ENCODE measurements at places on chromosomes 11 and 22.

DNA sequence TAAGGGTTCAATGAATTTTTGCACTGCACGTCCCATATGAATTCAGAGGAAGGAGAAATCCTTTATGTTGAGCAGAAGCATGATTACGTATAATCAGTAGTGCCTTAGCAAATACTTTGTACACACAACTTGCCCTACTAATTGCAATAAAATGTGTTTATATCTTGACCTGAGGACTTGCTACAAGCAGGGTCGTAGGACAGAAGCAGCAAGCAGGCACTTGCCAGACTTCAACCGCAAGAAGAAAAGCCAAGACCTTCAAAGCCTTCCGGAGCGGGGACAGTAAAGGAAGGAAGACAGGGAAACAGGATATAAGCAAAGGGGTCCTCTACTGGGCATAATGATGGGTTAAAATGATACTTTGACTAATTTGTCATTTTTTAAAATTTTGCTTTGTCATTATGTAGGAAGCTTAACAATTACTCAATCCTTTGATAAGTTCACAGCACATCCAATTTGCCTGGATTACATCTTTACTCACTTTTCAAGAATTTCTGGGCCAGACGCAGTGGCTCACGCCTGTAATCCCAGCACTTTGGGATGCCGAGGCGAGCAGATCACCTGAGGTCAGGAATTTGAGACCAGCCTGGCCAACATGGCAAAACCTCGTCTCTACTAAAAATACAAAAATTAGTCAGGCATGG is 23.2 kb upstream of the UBASH3B start:
- no peak for DNase-seq

GRCh38 chr22:40654522-40655167 is 18.1 kb upstream of the MRTFA start:
- peak; percentile 34 for DNase-seq

- DNase-seq = no peak
Observed at GRCh38 chr11:119029340-119030028, 1.2 kb downstream of the SLC37A4 start.

- no peak for DNase-seq
Observed at GRCh38 chr11:20894296-20894695, 224.9 kb downstream of the NELL1 start.

GRCh38 chr11:44834846-44835245 is 108.1 kb downstream of the TSPAN18 start:
- no peak for DNase-seq

- peak; percentile 67 for DNase-seq
Observed at GRCh38 chr22:17781319-17782031, 7.2 kb upstream of the BID start.

GRCh38 chr22:17213976-17214375 is 5.3 kb downstream of the ADA2 start:
- no peak for DNase-seq

DNA sequence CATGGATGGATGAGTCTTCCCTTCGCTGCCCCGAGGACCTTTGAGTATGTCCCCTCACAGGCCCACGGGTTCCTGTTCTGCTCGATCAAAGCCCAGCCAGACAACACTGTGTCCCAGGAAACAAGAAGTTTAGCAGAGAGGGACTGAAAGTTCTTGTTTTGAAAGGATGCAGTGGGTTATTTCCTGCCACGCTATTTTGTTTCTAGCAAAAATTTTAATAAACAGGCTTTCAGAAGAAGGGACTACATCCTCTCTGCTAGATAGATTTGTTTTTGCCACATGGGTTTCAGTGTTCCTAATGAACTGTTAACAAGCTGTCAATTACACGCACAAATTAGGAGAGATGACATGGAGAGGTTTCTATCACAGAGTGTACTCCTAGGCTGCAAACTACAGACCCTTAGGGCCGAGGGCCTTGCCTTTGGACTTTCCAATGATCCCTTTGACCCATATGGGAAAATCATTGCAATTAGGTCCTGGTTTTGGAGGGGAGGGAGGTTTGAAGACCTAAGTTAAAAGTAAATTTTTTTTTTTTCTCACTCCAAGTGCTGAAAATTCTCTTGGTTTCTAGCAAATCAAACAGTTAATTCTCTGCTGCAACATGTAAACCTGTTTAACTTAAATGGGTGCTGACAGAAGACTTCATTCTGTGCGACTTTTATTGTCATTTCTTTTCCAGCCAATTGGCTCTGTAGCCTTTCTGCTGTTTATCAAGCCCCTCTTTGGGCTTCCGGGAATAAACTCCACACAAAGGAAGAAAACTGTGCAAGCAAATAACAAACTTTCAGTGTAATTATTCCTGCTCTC is 81.4 kb downstream of the RCN1 start:
- DNase-seq = no peak

DNA sequence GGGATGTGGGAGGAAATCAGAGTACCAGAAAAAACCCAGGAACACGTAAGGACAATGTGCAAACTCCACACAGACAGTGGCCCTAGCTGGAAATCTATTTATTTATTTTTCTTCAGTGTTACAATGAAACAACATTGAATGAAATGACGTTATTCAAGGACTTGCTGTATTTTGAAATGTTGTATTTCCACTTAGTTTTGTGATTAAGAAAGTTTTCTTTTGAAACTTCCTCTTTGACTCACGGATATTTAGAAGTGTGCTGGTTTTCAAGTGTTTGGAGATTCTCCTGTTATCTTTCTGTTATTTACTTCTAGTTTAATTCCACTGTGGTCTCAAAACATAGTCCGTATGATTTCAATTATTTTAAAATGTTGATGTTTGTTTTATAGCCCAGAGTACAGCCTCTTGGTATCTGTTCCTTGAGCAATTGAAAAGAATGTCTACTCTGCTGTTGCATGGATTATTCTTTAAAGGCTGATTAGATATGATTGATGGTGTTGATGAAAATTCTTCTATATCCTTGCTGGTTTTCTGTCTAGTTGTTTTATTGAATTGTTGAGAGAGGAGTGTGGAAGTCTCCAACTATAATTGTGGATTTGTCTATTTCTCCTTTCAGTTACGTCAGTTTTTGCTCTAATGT is 141.0 kb downstream of the ARHGAP20 start:
- no peak for DNase-seq

GRCh38 chr11:19201737-19202605 is at the start of gene CSRP3:
TSS of gene CSRP3 (minus strand) at chr11:19201983. CDS start at chr11:19192448, 9,535 bp downstream.
- DNase-seq = no peak

DNA sequence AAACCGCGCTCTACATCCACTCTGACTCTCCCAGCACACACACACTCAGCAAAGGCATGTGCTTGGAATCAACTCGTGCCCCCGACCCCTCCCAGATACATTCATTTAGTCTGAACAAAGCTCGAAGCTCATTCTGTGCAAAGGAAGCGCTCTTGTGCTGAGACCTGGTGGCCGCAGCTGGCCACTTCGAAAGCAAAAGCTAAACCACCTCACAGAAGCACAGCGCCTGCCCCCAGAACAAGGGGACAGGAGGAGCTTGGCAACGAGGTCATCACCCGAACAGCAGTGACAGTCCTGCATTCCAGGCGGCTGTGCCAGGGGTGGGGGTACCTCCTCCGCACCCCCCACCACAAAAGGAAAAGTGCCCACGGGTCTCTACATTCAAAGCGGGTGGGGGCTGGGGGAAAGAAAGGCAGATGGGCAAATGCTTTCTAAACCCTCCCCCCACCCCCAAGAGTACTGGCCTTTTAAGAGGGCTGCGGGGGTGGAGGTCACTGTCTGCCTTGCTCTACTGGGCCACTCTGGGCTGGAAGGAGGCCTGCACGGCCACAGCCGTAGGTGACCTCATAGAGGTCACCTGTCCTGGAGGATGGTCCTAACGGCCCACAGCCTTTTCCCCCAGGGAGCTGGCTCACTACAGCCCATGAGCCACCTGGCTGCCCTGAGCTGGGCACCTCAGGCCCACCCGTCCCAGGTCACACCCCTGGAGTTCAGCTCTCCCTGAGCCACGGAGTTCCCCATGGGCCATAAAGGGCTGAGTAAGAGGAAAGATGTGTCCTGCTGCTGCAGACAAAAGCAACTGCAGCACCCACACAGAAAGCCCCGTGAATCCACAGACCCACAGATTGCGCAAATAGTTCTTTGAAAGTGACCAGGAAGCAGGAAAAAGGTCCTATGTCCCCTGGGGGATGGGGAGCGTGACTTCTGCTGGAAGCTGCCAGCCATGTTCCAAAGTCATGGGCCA is 21.3 kb downstream of the CBX7 start:
- no peak for DNase-seq

GRCh38 chr22:29352778-29353177 is 35.6 kb downstream of the AP1B1 start:
- no peak for DNase-seq

DNA sequence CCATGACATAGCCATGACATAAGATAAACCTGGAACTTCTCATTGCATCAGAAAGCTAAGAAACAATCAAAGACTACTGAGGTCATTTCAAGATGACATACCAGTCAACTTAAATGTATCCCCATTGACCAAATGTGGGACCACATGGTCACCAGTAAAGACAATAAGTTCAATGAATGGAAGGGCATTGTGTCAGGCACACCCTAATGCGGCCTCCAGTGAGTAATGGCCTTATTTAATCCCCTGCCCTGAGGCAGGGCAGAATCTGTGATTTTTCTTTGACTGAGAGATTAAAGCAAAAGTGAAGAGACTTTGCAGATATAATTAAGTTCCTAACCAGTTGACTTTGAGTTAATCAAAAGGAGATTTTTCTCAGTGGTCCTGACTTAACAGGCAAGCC is 17.3 kb upstream of the SYT8 start:
- DNase-seq = no peak

GRCh38 chr22:21719024-21719423 is 16.6 kb downstream of the YPEL1 start:
- DNase-seq = no peak

DNA sequence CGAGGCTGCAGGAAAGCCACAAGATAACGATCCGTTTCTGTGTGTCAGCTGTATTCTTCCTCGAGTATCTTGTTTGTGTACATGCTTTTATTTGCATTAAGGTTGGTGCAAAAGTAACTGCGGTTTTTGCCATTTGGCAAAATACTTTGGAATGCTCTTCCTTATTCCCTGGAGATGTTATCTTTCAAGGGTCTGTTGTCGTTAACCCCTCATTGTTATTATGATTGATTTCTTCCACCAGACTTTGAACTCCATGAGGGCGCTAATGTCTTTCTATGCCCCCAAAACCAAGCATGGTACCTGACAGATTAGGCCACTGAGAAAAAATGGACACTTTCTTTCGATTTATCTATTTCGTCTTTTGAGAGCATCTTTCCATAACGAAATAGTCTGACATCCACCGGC is 563 bp upstream of the PSMA1 start:
- DNase-seq = no peak

DNA sequence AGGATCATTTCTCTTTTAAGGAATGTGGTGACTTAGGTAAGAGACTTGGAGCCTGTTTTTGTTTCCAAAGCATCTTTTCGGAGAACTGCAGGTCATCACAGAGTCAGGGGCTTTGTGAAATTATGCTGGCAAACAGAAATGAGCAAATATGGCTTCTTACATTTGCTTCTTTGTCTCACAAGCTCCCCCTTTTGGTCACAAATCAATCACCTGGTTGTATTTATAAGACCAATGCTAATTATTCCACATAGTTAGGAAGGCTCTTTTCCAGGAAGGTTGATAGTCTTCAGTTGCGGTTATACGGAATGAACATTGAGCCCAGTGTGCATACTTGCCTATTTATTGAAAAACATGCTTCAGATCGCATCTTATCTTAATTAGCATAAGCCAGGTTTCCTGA is 34.6 kb upstream of the CEP126 start:
- peak; percentile 35 for DNase-seq

DNA sequence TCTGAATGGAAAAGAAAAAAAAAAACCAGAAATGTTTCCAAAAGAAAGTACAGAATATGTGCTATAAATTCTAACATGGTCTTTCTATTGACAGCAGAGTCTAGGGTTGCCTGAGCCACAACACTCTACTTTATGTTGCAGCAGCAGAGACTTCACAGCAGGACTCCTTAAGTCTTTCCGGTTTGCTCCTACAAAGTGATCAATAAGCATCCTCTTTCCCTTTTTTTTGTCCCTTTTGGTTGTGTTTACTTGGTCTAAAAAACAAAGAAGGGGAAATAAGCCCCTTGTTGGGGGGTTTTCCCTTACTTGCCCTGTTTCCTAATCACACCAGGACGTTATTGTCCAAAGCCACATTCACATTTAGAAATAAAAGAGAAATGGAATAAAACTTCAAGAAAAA is 163.1 kb upstream of the MPPED2 start:
- DNase-seq = no peak

DNA sequence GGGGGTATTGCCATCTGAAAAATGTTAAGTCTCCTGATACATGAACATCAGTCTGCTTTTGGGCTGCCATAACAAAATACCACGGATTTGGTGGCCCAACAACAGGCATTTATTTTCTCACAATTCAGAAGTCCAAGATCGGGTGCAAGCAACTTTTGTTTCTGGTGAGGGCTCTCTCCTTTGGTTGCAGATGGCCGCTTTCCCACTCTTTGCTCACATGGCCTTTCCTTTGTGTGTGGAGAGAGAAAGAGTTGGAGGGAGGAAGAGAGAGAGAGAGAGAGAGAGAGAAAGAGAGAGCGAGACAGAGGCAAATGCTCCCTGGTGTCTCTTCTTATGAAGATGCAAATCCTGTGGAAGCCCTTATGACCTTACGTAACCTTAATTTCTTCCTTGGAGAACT is 2.5 kb upstream of the KRTAP5-2 start:
- DNase-seq = no peak

DNA sequence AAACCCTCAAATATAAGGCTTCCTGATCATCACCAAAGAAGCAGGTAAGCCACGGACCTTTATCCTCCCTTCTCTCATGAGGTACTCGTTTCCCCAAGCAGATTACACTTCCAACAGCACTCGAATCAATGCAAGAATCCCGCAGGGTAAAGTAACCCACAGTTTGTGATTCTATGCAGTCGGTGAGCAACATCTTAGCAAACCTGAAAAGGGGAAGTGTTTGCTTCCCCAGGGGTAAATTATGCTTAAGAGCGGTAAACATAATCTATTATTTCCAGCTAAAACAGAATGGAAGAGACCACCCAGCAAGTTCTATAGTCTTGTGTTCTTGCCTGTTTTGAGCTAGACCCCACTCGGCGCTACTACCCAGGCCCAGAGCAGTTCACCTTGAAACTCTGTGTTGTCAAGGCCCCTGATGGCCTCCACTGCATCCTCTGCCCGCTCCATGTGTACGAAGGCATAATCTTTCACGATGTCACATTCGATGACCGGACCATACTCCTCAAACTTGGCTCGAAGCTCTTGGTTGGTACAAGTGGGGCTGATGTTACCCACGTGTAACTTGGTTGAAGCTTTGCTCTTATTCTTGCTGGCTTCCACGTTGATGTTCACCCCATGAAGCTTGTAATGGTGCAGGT is 1.3 kb downstream of the RBM4B start:
- DNase-seq = no peak

- no peak for DNase-seq
Observed at GRCh38 chr11:60988658-60989057, 17.2 kb downstream of the CD6 start.
